ENCODE measurements at places on chromosomes 11 and 22.

- peak; percentile 8 for DNase-seq
These were observed 12.1 kb downstream of the HPS4 start for GRCh38 chr22:26471522-26471921.

DNA sequence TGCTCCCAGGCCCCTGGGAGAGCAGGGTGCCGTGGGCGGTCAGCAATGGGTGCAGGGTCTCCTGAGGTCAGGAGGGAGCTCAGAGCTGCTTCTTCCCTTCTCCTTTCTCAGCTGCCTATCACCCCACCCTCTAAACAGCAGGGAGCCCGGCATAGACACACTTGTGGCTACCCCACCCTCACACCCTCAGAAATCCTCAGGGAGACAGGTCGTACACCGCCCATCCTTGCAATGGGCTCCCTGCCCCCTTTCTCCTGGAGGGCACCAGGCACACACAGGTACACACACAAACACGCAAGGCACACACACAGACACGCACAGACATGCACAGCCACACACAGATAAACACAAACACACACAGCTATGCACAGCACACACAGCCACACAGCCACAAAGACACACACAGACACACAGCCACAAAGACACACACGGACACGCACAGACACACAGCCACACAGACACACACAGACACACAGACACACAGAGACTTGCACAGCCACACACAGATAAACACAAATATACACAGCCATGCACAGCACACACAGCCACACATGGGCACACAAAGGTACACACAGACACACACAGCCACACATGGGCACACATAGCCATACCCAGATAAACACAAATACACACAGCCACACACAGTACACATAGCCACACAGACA is 44.9 kb upstream of the TH start:
- no peak for DNase-seq

DNA sequence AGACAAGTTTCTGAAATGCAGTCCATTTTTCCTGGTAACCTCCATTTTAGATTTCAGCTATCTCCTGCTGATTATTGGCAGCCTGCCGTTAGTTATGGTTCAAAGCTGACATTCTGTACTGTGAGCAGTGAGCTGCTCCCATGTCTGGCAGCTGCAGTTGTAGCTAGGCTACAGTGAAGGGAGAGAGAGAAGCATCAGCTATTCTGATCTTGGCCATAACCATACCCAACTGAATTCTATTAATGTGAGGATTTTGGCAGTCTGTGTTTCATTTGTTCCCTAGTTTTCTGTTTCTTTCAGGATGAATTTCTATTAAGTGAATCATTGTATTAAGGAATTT is 33.4 kb downstream of the SIK2 start:
- DNase-seq = no peak

GRCh38 chr22:37208401-37209139 is 3.7 kb downstream of the SSTR3 start:
- no peak for DNase-seq

DNA sequence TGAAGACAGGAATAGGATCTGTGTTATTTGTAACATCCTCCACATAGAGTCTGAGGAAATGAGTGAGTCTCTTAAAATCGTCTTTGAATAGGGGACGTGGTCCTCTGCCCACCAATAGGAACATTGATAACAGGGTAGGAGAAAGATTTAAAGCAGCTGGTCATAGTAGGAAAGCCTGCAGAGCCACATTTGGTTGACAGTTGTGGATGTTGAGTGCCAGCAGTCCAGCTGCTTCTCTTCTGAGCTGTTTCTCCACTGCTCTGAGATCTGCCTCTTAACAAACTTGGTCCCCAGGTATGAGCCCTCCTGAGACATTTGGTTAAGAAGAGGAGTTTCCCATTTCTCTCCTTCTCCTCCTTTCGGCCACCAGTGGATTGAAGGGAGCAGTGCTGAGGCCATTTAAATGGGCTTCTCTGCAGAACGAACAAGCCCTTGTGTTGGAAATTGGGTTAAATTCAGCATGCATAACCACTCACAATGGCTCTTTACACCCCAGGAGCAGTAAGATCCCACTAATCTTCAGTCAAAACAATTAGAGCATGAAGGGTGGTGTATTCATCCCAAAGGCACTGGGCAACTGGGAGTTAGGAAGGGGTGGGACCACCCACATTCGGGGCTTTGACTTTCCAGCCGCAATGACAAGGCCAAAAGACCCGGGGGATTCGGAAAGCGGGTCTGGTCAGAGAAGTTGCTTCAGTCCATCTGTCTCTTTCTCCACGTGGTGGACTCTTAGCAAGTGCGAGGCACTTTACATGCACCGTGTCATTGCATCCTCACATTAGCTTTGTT is 32.3 kb downstream of the MIAT start:
- no peak for DNase-seq

GRCh38 chr11:130131961-130132850 is 27.4 kb upstream of the ST14 start:
- DNase-seq = no peak

DNA sequence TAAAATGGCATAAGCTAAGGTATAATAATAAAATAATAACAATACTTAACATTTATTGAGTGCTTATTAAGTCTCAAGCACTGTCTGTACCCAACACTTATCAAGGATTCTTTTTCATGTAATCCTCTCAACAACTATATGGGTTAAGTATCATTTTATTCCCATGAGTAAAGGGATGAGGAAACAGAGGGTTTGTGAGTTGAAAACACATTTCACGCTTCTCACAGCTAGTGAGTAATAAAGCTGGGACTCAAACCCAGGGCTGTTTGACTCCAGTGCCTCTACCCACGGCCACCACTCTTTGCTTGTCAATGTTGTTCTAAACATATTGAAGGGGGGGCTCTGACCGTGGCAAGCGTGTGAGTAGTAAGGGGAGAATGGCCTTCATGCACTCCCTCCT is 8.7 kb downstream of the CD3E start:
- DNase-seq = no peak

Data from HS-27A (cell line).